Stimulated activated CD4-positive, alpha-beta T cell treated with anti-CD3 and anti-CD28 coated beads, Interleukin-12 subunit alpha, Interleukin-12 subunit beta, amount 100 ng/mL, for 24 hours (primary cell): ENCODE measurements at places on chromosomes 3 and 15.

DNA sequence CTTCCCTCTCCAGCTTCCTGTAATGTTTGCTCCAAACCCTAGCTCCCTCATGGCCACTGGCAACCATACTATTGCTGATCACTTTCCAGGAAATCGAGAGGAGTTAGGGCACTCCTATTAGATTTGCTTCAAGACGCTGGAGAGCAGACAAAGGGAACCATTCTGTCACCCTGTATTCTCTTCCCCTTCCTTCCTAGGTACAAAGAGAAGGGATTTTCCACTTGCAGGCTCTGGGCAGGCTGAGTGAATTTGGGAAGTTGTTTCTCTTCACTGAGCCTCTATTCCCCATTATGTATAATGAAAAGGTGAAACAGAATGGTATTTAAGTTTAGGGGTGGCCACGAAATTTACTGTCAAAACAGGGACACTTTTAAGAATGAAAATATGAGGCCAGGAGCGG, 99.4 kb upstream of the LPP start:
- no peak for DNase-seq

GRCh38 chr3:134858441-134859035, 63.5 kb downstream of the EPHB1 start:
- DNase-seq: no peak

DNA sequence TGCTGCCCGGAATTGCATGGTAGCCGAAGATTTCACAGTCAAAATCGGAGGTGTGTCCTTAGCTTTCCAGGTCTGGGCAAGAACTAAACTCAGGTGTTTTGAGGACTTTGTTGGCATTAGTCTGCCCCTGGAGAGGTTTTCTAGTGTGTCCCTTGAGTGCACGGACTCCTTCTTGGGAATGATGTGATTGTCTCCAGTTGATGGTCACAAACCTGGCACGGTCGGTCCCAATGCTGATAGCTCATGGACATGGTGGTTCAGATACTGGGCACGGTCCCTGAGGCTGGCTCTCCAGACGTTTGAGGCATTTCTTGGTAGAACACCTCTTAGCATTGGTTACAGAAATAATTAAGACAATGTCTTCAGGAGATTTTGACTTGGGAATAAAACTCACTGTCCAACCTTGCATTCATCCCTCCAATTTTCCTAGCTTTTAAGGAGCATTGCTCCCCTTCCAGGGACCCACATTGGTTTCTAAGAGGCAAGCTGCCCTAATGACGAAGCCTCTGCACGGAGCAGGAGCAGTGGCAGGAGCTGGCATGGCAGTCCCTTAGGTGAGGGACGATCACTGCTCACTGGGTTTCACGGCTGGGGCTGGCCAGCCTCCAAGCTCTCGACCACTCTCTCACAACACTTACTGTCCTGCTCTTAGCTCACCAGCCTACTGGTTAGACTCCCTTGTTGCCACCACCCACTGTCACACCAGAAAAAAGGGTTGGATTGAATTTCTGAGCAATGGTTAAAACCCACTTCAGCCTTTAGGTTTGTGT, 68.1 kb downstream of the PGPEP1L start:
- no peak for DNase-seq

- DNase-seq: no peak
These were observed 87.8 kb downstream of the RSL24D1 start for GRCh38 chr15:55108858-55109518.

- no peak for DNase-seq
These were observed 18.8 kb downstream of the BCL2L10 start for GRCh38 chr15:52093539-52094510.

GRCh38 chr3:173630849-173631248, 233.3 kb downstream of the NLGN1 start:
- no peak for DNase-seq

GRCh38 chr3:170044271-170044670, 6.5 kb downstream of the GPR160 start:
- DNase-seq: no peak

GRCh38 chr3:190847436-190847835, 15.1 kb downstream of the GMNC start:
- DNase-seq: no peak

GRCh38 chr3:140529096-140529495, 148.8 kb upstream of the TRIM42 start:
- no peak for DNase-seq

DNA sequence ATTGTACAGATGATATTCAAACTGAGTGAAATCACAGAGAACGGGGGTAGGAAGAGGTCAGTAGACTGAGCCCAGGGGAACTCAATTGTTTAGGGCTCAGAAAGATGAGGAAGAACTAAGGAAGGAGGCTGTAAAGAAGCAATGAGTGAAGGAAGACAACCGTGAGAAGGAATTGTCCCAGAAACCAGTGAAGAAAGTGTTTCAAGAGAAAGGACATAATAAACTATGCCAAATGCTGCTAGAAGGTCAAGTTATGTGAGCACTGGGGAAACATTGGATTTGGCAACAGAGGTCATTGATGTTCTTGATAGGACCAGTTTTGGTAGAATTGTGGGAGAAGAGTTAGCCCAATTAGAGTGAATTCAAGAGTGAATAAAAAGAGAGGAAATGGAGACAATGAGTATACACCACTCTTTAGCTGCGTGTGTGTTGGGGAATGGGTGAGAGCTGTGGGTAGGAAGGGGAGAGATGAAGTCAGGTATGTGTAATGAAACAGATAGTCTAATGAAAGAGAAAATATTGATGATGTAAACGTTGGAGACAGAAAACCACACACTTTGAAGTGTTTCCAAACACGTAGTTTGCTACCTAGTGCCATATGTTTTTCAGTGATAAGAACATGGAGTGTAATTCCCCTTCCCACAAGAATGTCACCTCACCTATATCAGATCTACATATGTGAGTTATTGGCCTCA, 42.5 kb upstream of the MME start:
- no peak for DNase-seq

- DNase-seq: no peak
These were observed 34.7 kb downstream of the SCN5A start for GRCh38 chr3:38614651-38615352.

GRCh38 chr3:101940521-101941317, 91.4 kb downstream of the NFKBIZ start:
- DNase-seq: no peak

GRCh38 chr3:142656575-142656974, 60.4 kb downstream of the PLS1 start:
- DNase-seq: no peak

- DNase-seq: no peak
These were observed 31.4 kb downstream of the FLNB start for GRCh38 chr3:58039601-58040000.

DNA sequence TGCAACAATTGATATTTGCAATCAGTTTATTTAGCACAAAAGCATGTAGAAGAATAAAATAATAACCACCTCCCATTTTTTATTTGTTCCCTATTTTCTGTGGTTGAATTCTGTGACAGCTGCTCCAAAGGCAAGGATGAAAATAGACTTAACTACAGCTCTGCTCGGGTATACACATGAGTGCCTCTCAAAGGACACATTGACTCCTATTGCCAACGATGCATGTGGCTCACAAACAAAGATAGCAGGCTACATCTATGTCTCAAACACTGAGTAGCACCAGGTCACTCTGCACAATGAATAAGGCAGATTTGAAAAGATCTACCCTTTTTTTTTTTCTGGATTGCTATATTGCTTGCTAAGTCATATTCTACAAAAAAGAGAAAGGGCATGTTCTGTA, 612.9 kb downstream of the ROBO1 start:
- no peak for DNase-seq

GRCh38 chr15:77507143-77507897, 86.6 kb downstream of the HMG20A start:
- no peak for DNase-seq

DNA sequence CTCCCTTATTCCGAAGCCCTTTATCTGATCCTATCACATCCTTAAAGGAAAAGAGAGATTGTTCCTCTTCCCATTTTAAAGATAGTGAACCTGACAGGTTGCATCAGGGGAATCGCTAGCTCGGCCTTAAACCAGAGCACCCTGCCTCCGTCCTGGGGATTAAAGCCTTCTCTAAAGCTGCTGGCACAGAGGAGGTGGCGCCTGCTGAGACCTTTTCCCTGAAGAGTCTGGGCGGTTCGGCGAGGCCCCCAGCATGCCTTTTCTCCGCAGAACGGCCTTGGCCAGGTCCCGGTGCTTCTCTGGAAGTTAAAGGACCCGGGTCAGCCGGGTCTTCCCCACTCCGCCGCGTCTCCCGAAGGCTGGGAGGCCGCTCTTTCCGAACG, 593 bp downstream of the FAM219B start:
- no peak for DNase-seq

DNA sequence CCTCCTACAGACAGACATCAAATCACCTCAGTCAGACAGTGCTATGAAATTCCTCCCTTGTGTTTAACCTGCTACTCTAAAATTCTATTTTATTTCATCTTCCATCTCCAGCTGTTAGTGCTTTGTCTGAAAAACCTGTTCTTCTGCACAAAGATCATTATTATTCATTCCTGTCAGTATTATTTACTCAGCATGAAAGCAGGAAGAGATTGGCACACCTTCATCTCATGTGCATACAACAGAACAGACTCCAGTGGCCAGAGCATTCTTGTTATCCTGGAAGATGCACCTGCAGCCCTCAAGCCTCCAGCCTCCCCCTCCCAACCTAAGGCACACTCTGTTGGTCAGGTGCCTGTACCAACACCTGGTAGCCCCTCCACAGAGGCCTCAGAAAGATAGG, 1.8 kb upstream of the ROPN1B start:
- DNase-seq: no peak

DNA sequence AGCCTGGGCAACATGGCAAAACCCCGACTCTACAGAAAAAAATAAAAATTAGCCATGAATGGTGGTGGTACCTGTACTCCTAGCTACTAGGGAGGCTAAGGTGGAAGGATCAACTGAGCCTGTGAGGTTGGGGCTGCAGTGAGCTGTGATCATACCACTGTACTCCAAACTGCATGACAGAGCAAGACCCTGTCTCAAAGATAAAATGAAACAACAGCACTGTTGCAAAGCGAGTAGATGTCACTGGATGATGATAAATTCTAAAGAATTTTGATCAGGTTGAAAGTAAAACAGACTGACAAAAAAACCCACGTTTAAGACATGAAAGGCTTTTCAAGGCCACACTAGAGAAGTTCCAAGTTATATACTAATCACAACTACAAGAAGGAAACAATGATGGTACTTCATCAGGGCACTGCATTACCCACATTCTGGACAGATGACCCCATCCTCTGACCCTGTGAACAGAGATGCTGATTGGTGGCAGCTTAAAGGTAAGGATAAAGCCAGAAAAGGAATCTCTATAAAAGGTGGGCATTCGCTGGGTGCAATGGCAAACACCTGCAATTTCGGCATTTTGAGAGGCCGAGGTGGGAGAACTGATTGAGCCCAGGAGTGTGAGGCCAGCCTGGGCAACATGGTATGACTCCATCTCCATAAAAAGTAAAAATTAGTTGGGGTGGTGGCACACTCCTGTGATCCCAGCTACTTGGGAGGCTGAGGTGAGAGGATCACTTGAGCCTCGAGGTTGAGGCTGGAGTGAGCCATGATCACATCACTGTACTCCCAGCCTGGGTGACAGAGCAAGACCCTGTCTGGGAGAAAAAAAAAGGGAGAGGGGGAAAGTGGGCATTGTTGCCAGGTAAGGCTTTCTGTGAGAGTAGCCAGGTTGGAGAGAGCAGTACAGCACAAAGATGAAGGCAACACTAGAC, 59.2 kb downstream of the TBL1XR1 start:
- DNase-seq: no peak

DNA sequence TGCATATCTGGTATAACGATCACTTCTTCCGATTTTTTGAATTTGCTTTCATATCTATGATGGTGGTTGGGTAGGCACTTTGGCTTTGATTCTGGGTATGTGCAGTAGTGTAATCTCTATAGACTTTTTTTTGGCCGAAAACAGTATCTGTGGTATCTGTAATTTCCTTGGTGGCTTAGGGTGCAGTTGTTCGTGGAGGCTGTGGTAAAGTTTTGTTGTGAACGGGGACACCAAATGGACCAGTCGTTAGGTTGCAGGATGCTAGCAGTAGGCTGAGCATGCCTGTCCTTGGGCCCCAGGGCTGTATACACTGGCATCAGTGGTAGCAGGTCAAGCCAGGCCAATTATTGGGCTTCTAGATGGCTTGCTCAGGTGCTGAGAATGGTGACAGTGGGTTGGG, 55.2 kb downstream of the CCDC66 start:
- DNase-seq: no peak

DNA sequence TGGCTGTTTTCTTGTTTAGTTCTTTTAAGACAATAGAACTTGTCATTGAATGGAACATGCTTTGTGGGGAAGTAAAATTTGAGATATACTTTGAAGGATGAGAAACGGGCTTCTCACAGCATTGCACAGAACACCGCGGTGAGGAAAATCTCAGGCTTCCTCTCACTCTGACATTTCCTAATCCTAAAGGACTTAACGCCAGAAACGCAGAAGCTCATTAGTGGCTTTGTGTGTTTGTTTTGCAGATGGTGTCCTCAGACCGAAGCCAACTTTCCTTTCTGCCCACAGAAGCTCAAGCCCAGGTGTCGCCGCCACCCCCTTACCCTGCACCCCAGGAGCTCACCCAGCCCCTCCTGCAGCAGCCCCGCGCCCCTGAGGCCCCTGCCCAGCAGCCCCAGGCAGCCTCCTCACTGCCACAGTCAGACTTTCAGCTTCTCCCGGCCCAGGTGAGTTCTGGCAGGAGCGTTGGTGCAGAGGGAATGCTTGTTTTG, 78.9 kb upstream of the BLM start:
- DNase-seq: no peak

DNA sequence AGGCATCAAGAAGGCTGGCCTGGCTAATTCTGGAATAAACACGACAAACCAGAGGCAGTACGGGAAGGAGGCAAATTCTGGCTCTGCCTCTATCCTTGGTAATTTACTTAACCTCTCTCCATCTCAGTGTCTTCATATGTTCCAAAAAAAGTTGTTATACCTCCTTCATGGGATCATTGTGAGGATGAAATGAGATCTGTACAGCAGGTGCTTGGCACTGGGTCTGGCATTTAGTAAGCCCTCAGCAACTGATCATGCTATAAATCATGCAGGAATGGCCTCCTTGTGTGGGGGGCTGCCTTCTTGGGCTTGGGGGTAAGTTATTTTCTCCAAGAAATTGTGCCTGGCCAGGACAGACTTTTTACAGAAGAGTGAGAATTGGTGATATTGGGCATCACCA, 38.3 kb upstream of the TRA2B start:
- DNase-seq: no peak

- no peak for DNase-seq
These were observed 89.4 kb upstream of the ICE2 start for GRCh38 chr15:60568301-60568742.
